ENCODE measurements at places on chromosomes 5 and 9.

- DNase-seq, result no peak
These were observed 154.9 kb downstream of the EPB41L4A start for GRCh38 chr5:112264151-112264550.

GRCh38 chr5:150146862-150147601 lies 8.6 kb downstream of the PDGFRB start:
- no peak for DNase-seq

DNA sequence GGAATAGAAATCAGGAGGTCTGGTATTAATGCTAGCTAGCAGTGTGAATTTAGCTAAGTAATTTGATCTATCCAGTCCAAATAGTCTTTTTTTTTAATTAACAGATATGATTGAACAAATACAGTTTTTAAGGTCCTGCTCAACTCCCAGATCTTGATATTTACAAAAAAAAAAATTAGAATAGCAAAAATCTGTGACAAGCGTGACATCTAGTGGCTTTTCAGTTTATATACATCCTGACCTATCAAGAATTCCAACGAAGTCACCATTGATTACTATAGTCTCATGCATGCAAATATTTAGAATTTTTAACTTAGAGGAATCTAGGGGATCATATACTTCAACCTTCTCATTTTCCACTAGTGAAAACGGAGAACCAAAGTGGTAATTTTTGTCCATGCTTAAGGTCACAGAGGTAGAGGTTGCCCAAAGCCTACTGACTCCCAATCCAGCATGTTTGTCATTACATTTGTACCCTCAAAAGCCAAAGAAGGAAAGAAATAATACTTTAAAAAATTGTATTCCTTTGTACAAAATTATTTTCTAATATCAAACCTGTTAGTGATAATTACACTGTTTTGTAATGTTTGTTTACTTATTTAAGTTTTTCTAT lies 17.6 kb upstream of the TARS1 start:
- DNase-seq, result no peak

- no peak for DNase-seq
These were observed 10.9 kb upstream of the TCOF1 start for GRCh38 chr5:150346592-150346991.

DNA sequence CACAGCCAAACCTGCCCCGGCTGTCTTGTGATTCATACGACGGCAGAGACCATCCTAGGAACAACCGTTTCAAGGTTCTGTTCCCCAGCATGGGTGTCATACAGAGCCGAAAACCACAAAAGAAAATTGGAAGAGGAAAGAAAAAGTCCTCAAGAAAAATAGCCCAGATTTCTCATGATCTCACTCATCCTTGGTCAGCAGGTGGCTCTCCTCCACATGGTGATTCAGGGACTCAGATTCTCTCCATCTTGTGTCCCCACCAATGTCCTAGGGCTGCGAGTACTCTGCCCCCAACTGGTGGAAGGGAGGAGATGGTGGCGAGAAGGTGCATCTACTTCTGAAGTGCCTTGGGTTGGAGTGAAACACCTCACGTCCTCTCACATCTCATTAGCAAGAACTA lies 25.6 kb downstream of the PDZD2 start:
- DNase-seq, result no peak
